ENCODE measurements at places on chromosomes 1 and 21.

DNA sequence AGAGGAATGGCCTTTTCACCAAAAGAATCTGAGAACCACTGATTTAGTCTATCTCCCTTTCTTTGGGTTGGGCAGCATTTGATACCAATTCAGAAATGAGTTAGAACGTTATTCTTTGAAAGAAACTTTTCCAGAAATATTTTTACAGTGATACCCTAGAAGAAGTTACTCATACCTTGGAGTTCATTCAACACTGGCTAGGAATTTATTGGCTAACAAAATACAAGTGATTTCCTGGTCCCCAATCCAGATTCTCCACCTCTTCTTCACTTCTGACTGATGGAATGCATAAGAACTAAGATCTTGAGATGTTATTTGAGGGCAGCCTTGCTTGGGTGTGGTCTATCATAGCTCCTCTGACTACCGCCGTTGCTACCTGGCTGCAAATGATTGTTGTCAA, 9.4 kb downstream of the C1orf162 start:
- peaks cover 7% of the 10 kb centered on the region for H3K36me3 ChIP-seq
- no peaks in the 10 kb centered on the region for H3K27me3 ChIP-seq
- DNase-seq = no peak
- peaks cover 18% of the 10 kb centered on the region for H3K4me1 ChIP-seq
- H3K4me3 ChIP-seq = no peak overlapping the region
- no peak overlapping the region for H3K27ac ChIP-seq

DNA sequence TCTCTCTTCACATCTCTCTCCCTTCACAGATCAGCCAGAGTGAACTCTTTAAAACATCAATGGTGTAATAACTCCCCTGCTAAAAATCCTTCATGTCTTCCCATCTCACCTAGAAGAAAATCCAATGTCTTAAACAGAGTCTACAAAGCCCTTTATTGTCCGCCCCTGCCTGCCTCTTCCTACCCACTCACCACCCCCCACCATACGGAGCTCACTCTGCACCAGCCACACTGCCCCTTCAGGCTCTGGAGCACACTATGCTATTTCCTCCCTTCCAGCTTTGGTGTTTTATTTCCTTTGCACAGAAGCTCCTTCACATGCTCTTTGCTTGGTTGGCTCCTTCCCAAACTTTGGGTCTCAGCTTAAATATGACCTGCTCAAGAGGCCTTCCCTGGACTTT, 10.2 kb downstream of the CAMK1G start:
- H3K27me3 ChIP-seq = peaks cover under 1% of the 10 kb centered on the region
- DNase-seq = no peak
- H3K36me3 ChIP-seq = no peaks in the 10 kb centered on the region
- no peaks in the 10 kb centered on the region for H3K4me1 ChIP-seq

- no peaks in the 10 kb centered on the region for H3K27me3 ChIP-seq
- no peaks in the 10 kb centered on the region for H3K4me1 ChIP-seq
- H3K27ac ChIP-seq = no peak overlapping the region
Observed at GRCh38 chr1:112058815-112059450, 69.5 kb upstream of the KCND3 start.

- H3K27me3 ChIP-seq = no peaks in the 10 kb centered on the region
- H3K4me3 ChIP-seq = no peak overlapping the region
- no peaks in the 10 kb centered on the region for H3K4me1 ChIP-seq
- no peak for DNase-seq
- H3K36me3 ChIP-seq = no peaks in the 10 kb centered on the region
Observed at GRCh38 chr1:51147394-51147793, 45.4 kb downstream of the C1orf185 start.
